Activated naive CD4-positive, alpha-beta T cell (primary cell): ENCODE measurements at places on chromosomes 1 and 21.

DNA sequence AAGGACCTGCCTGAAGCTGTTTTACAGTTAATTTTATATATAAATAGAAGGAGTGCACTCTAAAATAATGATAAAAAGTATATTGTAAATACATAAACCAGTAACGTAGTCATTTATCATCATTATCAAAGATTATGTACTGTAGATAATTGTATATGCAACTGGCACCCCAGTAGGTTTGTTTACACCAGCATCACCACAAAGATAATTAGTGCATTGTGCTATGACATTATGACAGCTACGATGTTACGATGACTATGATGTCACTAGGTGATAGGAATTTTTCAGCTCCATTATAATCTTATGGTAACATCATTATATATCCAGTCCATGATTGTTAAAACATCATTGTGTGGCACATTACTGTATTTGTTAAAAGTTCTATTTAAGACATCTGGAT is 185.2 kb downstream of the LBR start:
- DNase-seq = no peak

DNA sequence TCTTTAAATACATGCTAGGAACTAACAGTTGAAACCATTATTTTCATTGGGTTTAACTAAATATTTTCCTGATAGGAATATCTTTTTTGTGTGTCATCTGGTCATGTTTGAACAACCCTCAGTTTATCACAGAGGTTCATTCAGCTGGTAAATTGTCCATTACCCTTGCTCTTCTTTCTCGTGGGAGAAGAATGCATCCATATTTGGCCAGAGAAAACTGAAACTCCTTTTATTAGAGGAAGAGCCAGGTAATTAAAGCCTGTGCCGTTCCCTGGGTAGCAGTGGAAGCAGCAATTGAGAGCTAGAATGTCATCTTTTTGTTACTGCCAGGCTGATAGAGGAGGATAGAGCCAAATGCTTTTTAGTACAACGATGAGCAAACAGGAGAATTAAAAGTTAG is 587.2 kb upstream of the ZRANB2 start:
- no peak for DNase-seq

DNA sequence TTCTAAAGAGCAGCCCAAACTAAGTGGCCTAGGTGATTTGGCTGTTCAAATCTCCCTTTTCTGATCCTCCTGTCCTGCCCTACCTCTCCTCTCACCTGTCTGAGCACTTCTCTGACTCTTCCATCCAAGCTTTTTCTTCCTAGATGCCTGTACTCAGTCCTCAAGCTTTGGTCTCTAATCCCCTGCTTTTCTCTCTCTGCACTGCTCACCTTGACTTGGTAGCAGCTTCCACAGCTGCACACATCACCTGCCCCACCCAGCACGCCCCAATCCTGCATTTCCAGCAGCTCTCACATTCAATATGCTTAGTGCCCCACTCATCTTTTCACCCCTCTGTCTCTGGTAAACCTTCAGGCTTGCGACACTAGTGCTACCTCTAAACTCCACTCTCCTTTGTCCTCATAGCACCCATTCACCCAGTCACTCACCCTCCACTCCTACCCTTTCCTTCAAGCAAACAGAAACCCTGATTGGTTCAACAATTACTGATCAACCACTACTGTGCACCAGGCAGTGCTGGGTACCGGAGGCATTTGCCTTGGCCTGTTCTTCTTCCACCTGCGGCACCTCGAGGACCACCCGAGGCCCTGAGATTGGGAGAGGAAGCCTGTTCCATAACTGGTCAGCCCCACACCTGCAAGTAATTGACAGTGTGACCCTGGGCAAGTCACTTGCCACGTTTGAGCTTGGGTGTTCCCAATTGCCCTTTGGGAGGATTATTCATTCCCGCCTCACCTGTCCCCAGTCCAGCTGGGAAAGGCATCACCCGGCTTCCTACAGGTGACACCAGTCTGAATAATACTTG is 136.1 kb upstream of the EDN2 start:
- DNase-seq = no peak

DNA sequence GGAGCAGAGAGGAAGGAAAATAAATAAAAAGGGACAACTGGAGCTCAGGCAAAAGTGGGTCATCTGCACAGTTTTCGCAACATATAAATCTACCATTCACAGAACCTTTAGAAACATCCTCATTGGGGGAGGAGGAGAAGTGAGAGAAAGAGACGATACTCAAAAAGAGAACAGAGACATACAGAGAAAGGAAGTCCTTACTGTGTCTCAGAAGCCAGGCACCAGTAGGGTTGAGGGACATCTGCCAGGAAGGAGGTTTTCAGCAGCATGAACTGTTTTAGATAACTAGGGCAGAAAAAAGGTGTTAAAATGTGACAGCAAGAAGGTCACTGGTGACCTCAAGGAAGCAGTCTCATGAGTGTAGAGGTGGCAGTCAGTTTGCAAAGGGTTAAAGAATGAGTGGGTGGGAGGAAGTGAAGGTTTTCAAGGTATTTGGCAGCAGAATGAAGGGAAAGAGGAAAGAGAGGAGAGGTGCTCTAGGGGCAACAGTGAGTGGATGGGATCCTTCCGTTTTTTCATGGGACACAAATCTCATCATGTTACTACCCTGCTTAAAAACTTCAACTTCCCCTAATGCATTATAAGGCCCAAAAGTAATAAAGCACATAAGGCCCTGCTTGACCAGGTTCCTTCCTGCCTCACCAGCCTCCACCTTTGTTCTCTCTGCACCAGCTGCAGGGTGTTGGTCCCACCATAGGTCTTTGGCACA is 9.5 kb downstream of the JAK1 start:
- DNase-seq = no peak

DNA sequence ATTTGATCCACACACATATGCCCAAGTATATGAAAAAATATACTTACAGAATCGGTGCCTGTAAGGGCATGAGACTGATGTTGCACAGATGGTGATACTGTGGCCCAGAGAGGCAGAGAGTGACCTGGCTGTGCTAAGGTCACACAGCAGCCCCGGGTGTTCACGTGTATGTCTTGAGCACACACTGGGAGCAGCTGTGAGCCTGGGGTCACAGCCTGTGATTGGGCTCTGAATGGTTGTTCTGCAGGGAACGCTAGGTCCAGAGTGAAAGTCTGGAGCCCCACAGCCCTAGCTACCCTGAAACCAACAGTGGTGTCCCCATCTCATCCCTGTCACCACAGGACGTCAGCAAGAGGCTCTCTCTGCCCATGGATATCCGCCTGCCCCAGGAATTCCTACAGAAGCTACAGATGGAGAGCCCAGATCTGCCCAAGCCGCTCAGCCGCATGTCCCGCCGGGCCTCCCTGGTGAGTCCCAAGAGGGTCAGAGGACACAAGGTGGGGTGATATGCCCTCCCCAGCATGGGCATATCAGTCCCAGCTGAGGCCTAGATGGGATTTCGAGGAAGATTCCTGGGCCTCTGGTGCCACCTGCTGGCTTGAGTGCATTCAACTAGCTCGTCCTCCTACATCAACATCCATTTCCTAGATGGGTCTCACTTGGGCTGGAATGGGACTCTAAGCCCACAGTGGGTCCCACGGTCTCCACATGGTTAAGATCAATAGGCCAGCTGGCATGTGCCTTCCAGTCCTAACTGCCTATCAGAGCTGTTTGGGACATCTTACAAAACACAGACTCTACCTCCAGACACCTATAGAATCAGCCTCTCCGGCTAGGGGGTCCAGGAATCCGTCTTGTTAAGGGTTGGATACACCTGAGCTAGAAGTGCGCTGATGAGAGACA is 19.7 kb downstream of the CDK18 start:
- DNase-seq = peak; percentile 55

GRCh38 chr1:219699870-219700269 is 87.0 kb upstream of the ZC3H11B start:
- no peak for DNase-seq

DNA sequence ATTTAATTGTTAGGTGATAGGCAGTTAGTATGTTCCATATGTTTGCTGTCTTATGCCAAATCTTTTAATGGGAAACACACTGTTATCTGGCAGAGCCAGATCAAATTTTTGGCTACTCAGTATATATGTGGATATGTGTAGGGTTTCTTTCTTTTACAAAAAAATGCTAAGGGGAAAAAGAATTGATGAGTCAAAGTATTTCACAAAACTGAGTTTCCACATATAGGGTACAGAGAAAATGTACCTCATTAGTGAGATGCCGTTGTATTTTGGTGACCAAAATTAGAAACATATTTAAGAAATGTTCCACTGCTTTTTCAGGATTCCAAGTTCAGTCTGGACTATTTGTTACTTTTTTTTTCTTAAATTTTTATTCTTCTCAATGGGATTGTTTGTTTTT is 201.2 kb upstream of the PTGFR start:
- DNase-seq = no peak
